ENCODE measurements at places on chromosomes 16 and 17.

- DNase-seq: no peak
Observed at GRCh38 chr16:62450291-62450690, 414.1 kb upstream of the CDH8 start.

DNA sequence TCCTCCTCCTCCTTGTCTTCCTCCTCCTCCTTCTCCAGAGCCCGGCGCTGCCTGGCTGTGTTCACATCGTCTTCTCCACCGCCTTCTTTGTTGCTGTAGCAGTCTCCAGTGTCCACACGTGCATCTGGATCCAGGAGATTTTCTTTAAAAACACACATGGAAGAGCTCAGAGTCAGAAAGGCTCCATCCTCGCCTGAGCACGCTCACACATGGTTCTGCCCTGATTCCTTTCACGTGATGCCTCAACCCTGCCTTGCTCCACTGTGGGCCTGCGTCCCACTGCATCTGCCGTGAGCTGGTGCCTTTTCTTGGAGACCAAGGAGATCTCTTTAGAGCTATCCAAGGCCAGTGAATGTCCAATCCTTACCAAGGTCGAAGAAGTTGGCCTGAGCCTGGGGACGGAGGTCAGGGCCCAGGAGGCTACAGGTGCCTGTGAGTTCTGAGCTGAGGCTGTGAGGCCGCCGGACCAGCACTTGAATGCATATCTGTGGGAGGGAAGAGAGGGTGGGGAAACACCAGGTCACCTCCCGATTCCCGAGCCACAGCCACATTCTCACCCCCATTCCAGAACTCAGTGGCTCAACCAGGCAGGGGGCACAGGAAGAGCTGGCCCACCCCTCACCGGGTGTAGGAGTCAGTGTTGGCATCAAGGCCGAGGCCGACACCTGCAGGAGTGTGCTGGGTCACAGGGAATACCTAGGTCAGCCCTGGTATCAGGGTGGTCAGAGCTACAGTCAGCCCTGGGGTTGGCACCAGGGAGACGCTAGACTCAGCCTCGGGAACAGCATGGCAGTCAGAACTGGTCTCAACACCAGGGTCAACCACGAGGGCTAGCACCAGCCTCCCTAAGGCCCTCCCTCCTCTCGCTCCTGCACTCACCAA is 37.6 kb downstream of the HASPIN start:
- no peak for DNase-seq

- no peak for DNase-seq
Observed at GRCh38 chr17:21285164-21286065, 904 bp downstream of the MAP2K3 start.

DNA sequence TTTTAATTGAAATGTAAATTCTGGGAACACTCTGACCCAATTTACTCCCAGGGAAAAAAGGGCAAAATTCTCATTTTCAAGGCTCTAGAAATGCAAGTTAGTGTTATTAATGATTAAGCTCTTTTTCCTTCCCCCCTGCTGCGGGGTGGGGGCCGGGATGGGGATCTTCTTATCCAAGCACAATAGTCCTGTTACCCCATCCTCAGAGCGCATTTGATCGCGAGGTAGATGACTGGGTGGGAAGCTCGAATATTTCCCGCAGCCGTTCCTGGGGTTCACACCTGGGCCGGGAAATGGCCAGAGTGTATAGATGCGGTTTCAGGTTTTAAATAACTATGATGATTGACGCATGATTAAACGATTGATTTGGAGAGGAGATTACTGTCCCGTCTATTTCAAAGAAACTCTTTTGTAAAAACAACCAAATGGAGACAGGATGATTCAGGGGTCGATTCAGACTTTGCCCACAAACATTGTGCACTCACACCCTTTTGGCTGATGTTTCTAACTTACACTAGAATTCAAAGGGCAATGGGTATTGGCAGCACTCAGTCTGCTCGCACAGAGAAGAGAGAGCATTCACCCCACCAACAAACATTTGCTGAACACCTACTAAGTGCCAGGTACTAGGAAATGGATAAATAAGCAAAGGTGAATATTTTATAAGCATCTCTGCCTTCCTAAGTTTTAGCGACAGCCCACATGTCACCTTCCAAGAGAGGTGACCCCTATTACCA is 55.0 kb downstream of the SALL1 start:
- no peak for DNase-seq

GRCh38 chr17:1006054-1006453 is 9.1 kb downstream of the TIMM22 start:
- no peak for DNase-seq

GRCh38 chr17:48869821-48870318 is 22.7 kb upstream of the ATP5MC1 start:
- no peak for DNase-seq

- DNase-seq: no peak
Observed at GRCh38 chr17:64331366-64331765, 59.3 kb downstream of the PECAM1 start.

- peak; percentile 1 for DNase-seq
Observed at GRCh38 chr17:79620207-79621038, 9.6 kb upstream of the RBFOX3 start.

Data from SJCRH30 (cell line).